Esophagus muscularis mucosa (tissue), 4 donors: ENCODE measurements at places on chromosomes 1 and 21. TPM values are rescaled to one million over a fixed set of nuclear protein-coding genes. Genes with fewer than 3 reads are reported as not detected.

Gene CALML6
- not detected for total RNA-seq

- DNase-seq = no peak
Measured at GRCh38 chr1:28074892-28075511, 13.4 kb downstream of the EYA3 start.

DNA sequence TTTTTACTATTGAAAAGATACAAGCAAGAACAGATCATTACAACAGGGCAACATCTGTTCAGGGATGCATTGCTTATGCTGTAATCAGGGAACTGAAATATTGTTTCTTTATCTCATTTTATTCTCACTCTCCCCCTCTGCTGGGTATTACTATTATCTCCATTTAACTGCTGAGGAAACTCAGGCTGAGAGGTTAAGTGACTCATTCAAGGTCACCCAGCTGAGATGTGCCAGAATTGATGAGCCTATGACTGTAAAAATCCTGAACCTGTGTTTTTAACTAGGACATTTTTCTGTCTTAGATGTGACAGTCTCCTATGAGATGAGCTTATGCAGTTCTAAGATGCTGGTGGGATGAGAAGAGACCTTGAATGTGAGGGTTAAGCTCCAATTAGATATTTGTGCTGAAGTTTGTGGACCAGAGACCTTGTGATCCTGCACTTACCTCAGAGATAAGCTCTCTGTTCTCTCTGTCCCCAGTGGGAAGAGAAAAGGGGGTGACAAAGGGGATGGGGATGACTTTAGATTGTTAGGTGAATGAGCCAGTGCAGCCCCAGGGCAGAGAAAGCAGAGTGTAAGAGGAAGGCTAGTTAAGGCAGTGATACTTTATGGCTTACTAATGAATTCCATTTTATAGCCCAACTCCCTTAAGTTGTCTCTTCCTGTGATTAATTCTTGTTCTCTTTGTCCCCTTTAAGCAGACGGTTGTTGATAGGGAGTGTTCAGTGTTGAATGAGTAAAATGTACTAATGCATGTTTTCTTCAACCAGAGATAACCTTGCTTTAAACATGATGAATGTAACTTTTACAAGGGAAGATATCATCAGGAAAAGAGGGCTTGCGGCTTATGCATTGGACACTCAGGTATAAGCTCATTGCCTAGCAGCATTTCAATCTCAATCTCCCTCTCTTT, 111.4 kb downstream of the HLX start:
- DNase-seq = no peak

DNA sequence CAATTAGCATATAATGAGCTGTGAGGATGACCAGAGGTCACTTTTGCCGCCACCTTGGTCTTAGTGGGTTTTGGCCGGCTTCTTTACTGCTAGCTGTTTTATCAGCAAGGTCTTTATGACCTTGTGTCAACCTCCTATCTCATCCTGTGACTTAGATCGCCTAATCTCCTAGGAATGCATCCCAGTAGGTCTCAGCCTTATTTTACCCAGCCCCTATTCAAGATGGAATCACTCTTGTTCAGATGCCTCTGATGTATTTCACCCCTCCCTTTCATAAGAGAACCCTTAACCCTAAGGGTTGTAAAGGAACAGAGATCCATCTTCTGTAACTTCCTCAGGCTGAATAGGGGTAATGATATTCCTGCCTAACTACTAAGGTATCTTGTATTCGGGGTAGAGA, 58.9 kb upstream of the PALMD start:
- no peak for DNase-seq

DNA sequence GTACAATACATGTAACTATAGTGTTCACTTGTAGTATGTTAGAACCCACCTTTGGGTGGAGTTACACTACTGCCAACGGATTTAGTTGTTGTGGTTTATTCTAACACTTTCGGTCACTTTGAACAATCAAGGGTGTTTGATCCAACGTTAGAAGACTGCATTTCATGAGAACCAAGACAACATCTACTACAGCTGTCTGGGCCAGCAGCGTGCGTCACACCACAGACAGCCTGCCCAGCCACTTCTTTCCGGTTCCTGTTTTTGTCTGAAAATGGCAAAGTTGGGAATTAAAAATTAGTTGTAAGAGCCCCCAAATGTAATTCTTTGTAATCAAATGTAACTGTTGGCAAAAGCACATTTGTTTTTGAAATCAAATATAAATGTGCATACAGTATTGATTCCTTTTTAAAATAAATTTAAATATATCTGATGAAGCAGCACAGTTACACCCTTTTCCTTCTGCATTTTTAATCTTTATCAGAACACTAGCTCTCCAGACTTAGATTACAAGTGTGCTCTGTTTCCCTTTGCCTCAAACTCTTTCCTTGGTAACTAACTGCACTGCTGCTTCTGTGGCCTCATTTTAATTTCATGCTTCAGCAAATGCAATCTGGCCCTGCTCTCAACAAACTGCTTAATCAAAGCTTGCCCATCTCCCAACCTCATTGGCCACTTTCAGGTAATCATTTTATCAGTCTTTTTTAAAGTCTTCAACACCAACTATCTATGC, 86.6 kb upstream of the DPH5 start:
- DNase-seq = no peak

DNA sequence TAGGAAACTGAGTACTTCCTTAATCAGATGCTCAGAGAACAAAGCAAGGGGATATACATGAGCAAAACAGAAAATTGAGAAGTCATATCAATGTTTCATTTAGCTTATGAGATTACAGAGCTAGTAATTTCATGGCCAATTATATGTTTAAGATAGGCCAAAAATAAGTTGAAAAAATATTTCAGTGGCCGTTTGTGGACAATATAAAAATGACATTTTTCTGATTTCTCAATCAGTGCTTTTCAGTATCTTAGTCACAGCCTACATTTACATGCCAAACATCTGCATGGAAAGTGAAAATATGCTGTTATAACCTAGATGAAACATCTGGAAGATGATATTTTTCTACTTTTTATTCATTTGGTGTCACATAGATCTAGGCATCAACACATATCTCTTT, 192.5 kb downstream of the HLX start:
- no peak for DNase-seq

DNA sequence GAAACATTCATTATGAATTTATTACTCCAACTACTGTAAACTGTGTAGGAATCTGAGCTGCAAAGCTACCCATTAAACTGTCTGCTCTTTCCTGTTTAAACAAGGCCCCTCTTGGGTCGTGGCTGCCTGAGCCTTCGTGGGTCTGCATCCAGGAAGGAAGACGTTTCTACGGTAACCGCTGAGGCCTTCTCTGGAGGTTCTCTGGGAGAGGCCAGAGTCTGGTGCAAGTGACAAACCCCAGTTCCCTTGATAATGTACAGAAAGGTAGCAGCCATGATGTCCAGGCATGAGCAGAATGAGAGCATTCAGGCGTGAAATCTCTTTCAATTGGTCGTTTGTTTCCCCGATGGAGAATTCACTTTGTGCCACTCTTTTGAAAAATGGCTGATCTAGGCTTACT, 350.2 kb downstream of the PLPP3 start:
- no peak for DNase-seq

- no peak for DNase-seq
Measured at GRCh38 chr1:78410643-78411042, 80.1 kb upstream of the PTGFR start.

DNA sequence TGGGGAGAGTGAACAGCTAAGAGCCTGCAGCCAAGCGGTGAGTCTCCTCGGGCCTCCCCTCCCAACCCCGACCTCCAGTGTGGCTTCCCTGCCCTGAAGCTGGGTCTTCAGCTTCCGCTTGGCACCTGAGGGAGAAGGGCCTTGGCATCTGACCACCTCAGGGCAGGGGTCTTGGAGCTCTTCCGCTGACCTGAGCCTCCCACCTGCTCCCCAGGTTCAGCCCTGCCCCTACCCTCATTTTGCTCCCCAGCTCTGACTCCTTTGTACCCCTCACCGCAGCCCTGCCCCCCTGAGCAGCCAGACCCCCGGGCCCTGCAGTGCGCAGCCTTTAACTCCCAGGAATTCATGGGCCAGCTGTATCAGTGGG, 4.9 kb downstream of the ADAMTSL4 start:
- no peak for DNase-seq

- DNase-seq = no peak
Measured at GRCh38 chr21:16424331-16424751, 694.6 kb downstream of the USP25 start.

Gene NID1
- 390 TPM for total RNA-seq
